ENCODE measurements at places on chromosomes 16 and 17.

- no peak for DNase-seq
Observed at GRCh38 chr17:3697103-3697476, 1.1 kb upstream of the P2RX5 start.

DNA sequence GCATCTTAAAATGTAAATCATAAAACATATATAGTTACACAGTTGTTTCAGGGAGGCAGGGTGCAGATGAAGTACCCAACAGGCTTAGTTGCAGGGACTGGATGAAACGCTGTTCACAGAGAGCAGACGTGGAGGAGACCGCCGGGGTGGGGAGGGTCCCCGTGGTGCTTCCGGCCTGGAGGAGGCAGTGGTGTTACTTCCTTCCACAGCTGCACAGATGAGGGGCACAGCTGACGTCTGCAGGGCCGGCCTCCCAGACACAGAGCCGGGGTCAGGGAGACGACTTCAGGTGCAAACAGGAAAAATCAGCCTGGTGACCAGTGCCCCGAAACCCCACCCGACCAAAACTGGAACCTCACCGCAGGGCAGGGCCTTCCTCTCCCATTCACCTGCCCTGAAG is 17.1 kb downstream of the SPIRE2 start:
- no peak for DNase-seq

GRCh38 chr16:27571433-27572326 is 21.7 kb downstream of the KATNIP start:
- no peak for DNase-seq

DNA sequence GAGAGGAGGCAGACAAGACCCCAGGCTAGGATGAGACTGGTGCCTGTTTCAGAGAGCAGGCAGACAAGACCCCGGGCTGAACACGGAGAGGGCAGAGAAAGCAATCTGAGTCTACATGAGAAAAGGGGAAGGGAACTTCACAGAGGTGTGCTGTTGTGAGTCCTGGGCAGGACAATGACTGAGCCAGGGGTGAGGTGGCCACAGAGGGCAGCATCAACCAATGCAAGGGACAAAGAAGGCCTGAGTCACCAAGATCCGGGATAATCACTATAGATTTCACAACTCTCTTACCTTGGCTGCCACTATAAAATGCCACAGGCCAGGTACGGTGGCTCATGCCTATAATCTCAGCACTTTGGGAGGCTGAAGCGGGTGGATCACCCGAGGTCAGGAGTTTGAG is 89.0 kb downstream of the SLC39A11 start:
- DNase-seq = no peak

GRCh38 chr16:31455601-31456314 is 3.5 kb upstream of the ARMC5 start:
- no peak for DNase-seq

DNA sequence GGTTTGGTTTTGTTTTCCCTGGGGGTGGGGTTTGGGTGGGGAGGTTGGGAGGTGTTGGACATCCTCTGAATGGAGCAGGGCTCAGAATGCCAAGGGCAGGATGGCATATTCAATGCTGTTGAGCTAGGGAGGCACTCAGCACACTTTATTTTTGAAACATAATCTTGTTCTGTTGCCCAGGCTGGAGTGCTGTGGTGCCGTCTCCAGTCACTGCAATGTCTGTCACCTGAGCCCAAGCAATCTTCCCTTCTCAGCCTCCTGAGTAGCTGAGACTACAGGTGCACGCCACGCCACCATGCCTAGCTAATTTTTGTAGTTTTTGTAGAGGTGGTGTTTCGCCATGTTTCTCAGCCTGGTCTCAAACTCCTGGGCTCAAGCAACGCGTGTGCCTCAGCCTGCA is 186.1 kb downstream of the RPTOR start:
- no peak for DNase-seq

- DNase-seq = no peak
Observed at GRCh38 chr17:31167111-31167510, 72.3 kb downstream of the NF1 start.

DNA sequence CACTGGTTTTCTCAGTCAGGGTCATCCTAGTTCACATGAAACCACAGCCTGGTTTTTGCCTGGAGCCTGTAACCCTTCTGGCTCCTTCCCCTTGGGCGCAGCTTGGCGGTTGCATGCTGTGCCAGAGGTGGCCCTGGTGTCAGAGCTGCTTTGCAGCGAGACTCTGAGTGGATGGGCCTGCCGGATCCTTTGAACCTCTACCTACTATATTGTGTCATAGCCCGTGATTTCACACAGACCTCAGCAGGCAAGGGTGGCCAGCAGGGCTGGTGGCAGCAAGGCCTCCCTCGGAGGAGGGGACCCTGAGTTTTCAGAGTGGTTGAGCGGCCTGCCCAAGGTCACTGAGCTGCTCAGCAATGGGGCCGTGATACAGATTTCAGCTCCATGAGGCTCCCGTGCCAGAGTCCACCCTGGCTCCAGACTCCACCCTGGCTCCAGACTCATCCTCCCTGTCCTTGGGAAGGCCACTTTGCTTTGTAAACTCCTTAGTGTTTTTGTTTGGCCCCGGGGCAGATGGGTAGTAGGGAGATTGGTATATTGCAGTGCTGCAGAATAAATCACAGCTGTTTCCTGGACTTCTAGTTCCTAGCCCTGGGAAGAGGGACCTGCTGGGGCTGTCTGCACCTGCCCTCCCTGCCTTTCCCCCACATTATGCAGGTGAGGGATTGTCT is 9.7 kb downstream of the MPRIP start:
- no peak for DNase-seq

GRCh38 chr16:71567931-71568330 is 9.0 kb downstream of the TAT start:
- no peak for DNase-seq

DNA sequence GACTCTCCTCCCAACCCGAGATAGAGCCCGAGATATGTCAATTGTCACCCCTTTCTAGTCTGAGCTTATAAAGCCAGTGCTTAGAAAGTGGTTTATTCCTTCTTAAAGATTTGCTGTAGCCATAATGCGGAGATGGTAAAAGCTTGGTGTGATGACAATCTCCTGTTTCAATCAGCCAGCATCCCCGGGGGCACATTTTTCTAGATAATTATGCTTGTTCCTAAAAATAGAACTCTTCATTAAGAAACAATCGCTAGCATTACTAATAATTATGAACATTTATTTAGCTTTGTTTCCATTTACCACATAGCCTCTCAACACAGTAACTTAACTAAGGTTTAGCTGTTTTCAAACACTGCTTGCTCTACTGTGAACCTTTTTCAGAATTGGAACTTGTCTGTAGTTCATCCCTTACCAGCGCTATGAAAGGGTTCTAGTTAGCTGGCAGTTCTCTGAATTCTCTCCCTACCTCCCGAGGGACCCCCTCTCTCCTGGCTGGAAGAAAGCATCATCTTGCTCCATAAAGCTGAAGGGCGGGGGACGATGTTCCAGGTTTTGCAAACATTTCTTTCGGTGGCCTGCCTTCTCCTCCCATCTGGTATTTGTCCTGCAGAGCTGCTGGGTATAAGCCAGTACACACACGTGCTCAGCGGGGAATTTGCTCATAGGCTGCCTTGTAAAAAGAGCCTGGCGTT is 922 bp upstream of the MRPL58 start:
- DNase-seq = peak; percentile 69

- no peak for DNase-seq
Observed at GRCh38 chr17:81621494-81622130, 15.3 kb downstream of the NPLOC4 start.

Measured in fibroblast of skin of back (primary cell).